ENCODE measurements at places on chromosomes 2 and 18. TPM values are rescaled to one million over a fixed set of nuclear protein-coding genes. Genes with fewer than 3 reads are reported as not detected.
A peak's percentile ranks its signal among the peaks of the same experiment; 100 is the strongest.

SRD5A2 gene
- total RNA-seq, result 5.3 TPM

GREB1L gene
- total RNA-seq, result 0.28 TPM

DOK6 gene
- total RNA-seq, result 21.3 TPM

GRCh38 chr2:203535078-203535783 is at the start of gene RAPH1:
Gene RAPH1 (minus strand): TSS chr2:203535301. CDS start chr2:203495353, 39,948 bp downstream.
- DNase-seq, result peak; percentile 94

DNA sequence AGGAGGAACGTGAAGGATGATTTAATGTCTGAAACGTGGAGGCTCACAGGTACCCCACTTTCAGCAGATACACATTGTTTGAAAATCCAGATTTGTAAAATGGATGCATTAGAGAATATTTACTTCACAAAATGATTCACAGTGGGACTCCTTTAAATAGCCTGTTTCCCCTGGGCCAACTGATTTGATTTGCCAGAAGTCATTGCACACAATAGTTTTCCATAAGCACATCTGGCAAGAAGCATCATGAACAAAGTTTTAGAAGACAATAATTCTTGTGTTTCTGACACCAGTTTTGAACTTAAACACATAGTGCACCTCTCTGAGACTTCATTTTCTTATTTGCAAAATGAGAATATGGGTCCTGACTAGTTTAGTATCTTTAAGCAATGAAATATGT is 451.4 kb upstream of the SLC14A2 start:
- no peak for DNase-seq

- no peak for DNase-seq
These were observed 158.0 kb upstream of the HNMT start for GRCh38 chr2:137806068-137806805.

GBX2 gene
- total RNA-seq, result not detected

KYNU gene
- total RNA-seq, result 18.7 TPM

GRCh38 chr2:203238292-203238703 is 520 bp upstream of the CYP20A1 start:
- DNase-seq, result no peak

DNA sequence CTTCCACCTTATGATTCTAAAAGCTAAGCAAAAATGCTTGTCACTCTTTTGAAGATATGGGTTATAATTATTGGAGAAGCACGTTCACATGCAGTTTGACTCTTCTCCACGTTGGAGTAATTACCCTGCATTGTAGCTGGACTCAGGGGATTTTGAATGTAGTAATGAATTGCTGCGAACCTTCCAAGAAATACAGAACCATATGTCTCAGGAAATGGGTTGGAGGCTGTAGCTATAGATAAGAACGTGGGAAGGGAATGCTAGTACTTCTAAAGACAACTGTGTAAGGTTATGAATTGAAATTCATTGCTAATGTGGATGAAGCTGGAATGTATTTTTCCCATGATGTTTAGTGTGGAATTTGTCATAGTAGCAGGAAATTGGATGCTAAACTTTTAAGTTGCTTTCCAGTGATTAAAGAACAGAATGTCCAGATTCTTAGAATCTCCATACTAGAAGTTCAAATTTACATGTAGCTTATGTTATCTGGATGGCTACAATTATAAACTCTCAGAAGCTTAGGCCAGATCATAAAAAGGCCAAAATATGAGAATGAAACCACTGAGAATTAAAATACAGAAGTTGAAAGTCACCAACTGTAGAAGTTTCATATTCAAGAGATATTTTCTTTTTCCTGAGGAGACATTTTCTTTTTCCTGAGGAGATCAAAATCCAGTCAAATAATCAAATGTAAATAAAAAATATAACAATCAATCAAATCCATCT is 27.3 kb upstream of the SPOPL start:
- no peak for DNase-seq

GRCh38 chr18:6413579-6414117 is 1.1 kb downstream of the L3MBTL4 start:
- peak; percentile 28 for DNase-seq

- no peak for DNase-seq
These were observed 121.1 kb upstream of the TEX51 start for GRCh38 chr2:126777620-126777978.

CRYBA2 gene
- not detected for total RNA-seq

TDRD15 gene
- not detected for total RNA-seq

- no peak for DNase-seq
These were observed 235.2 kb downstream of the GCA start for GRCh38 chr2:162579169-162579568.

DNA sequence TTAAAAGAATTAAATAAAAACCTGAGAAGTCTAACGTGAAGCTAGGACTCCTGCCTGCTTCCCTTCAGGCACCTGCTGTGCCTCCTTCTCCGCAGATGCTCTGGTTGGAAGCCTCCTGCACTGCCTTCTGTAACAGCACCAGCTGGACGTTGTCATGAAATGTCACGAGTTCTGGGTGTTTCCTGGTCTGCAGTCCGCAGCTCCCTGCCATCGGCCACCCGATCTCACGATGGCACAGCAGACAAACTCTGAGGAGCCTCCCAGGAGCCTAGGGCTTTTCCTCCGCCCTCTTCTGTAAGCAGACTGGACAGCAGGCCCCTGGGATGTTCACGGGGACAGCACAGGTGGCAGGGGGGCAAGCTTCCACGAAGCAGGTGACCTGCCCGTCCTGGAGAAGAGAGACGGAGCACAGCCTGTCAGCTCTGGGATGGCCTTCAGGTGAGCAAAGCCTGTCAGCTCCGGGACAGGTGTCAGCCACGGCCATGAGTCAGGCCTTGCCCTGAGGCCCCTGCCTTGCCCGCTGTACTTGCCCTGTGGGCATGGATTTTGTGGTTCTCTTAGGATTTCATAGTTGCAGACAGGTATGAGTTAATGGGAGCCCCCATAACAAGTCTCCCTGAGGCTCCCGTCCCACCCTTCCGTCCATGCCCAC is 110.3 kb downstream of the PXDN start:
- DNase-seq, result no peak

OTOS gene
- not detected for total RNA-seq

MC5R gene
- not detected for total RNA-seq

FHL2 gene
- 12.8 TPM for total RNA-seq
